ENCODE measurements at places on chromosomes 2 and 18.

DNA sequence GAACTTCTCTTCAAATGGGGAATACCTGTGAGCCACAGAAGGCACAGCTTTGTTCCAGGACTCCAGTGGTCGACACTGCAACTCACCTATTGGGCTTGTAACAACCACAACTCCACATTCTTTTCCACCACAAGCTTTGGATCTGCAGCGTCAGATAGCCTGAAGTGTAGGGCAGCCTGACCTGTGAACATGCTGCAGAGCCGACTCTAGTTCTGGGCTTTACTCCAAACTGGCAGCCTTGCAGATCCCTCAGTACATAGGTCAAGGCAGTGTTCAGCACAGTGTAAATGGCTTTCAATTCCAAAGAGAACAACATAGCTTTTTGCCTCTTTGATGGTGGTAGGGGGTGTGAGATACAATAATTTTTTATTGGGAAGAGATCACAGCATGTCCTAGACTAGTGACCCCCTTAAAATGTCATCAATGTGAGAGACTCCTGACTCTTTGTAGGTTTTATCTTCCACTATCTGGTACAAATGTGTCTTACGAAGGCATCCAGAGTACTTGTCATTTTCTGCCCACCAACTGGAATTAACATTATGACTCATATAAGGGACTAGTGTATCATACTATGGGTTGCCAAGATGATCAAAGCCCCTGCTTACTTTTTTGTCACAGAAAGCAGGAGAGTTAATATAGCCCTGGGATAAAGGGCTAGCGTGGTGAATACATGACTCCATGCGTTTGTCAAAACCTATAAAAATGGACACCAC lies 149.8 kb downstream of the COPS8 start:
- peak; percentile 72 for DNase-seq

DNA sequence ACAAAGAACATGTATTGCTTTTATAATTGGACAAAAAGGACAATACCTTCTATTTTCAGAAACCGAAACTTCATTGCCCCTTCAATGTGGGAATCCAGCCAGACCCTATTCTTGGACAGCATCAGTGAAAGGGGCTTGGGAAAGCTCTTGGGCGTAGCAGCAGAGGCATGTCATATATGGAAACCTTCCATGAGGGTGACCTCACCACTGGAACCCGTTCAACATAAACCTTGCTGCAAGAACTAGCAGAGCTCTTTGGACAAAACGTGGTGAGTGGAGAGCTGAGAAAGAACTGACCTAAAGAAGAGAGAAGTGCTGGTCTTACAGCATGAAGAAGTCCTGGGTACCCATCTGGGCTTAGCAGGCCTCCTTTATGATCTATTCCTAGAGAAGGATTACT lies 22.7 kb upstream of the ACTG2 start:
- peak; percentile 53 for DNase-seq

- DNase-seq = no peak
These were observed 131.1 kb downstream of the FAM161A start for GRCh38 chr2:61722800-61723199.

- DNase-seq = no peak
These were observed 62.5 kb downstream of the SERTAD2 start for GRCh38 chr2:64591188-64591587.

DNA sequence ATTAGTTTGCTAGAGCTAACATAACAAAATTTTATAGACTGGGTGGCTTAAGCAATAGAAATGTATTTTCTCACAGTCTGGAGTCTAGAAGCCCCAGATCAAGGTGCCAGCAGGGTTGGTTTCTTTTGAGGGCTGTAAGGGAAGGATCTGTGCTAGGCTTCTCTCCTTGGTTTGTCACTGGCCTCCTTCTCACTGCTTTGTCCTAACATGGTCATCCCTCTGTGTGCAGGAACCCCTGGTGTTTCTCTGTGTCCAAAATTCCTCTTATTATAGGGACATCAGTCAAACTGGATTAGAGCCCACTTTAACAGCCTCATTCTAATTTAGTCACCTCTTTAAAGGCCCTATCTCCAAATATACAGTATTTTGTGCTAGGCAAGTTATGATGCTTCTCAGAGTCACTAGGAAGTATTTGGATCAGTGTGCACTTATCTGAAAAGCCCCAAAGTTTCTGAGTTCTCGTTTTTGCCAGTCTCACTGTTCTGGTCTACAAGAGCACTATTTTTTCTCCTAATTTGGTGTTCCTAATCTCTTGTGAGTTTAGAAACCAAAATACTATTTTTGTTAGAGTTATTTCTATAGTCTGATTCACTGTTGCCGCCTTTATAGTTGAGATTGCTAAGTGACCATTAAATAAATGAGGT lies 29.0 kb downstream of the ZC3H6 start:
- no peak for DNase-seq

GRCh38 chr18:13530879-13531387 lies 195.4 kb downstream of the FAM210A start:
- peak; percentile 11 for DNase-seq

DNA sequence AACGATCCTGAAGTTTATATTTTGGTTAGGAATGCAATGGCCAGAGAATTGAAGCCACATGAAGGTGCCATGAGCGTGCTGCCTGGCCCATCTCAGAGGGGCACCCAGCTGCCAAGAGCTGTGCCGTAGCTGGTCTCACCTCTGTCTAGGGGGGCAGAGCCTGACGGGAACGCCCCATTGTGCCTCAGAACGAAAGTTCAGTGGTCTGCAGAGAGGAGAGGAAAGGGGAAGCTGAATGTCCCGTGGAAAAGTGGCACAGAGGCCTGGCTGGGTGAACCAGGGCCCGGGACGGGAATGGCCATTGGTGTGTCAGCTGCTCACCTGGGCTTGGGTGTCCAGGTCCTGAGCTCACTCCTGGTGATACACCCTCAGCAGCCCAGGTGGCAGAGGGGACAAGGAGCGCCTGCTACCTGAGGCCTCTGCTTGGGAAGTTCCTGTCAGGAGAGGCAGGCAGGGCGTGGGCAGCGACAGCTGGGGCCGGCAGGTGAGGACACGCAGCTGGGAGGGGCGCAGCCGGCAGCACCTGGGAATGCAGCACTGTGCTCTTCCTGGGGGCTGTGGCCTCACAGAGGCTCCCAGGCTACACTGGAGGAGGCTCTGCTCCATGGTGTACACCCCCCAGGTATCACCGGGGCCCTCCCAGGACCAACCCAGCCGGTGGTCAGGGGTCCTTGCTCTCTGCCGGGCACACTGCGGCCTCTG lies 67.3 kb downstream of the PARD6G start:
- DNase-seq = no peak

DNA sequence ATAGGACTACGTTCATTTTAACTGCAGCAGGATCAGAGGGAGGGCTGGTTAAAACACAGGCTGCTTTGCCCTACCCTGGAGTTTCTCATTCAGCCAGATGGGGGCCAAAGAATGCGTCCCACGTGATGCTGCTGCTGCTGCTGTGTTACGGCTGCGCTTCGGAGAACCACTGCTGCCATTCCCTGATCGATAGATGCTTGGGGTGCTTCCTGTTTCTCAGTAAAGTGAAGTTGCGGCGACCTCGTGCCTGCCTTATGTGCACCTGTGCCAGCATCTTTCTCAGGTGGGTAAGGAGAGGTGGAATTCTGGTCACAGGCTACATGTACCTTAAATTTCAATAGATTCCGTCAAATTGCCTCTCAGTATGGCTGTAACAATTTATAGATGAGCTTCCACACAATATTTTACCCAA lies 24.7 kb upstream of the TOGARAM2 start:
- no peak for DNase-seq

DNA sequence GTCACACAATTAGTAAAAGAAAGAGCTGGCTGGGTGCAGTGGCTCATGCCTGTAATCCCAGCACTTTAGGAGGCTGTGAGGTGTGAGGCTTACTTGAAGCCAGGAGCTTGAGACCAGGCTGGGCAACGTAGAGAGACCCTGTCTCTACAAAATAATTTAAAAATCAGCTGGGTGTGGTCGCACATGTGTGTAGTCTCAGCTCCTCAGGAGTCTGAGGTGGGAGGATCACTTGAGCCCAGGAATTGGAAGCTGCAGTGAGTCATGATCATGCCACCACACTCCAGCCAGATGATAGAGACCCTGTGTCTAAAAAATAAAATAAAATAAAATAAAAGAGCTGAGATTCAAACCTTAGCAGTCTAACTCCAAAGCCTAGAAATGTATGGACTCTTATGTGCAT lies 39.0 kb upstream of the NEDD4L start:
- DNase-seq = peak; percentile 22

DNA sequence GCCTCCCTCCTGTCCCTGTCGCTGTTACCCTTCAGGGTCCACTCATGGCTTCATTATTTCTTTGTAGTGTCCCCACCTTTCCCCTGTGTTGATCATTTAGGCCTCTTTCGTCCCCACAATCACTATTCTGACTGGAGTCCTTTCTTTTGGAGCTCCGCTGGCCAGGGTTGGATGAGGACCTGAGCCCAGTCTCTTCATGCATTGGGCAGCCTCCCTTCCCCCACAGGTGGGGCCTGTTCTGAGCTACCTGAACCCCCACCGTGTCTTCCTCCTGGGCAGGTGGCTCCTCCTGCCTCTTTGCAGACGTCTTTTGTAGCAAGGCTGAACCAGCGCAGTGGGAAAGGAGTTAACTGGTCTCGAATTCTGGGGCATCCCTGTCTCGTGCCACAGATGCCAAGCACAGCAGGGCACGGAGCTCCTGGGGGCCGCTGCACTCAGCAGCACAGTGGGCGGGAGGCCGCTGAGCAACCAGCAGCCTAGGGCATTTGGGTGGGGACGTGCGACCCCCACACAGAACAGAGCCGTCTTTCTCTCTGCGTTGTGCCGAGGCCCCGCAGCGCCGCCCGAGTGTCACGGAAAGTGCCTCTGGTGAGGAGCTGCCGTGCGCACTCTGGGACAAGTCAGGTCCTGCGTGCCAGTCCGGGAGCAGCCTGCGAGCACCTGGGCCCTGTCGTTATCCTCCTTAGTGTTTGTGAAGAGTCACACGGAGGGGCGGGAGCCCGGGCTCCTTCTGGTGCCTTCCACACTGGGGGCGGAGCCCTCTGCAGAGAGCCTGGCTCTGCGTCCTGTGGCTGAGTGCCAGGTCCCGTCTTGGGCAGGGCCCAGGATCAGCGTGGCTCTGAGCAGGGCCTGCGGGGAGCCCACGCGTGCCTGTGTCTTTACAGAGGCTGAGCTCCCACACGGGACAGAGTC lies 130.1 kb downstream of the NFATC1 start:
- DNase-seq = no peak

- no peak for DNase-seq
These were observed 179.5 kb upstream of the PARD3B start for GRCh38 chr2:204365811-204366210.

DNA sequence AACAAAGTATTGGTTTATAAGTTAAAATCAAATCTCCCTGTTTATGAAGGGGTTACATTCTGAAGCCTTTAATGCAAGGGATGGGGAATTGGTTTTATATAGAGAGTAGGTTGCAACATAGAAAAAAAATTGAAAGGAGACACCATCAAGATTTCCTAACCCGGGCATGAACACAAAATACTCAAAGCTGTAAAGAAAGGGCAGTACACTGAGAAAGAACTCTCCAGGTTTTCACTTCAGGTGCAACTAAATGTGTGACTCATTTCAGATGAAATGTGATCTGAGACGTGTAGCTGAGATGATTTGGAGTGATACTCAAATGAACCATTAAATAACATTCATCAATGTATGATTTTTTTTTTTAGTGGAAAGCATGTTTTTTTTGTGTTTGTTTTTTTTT lies 43.6 kb downstream of the SANBR start:
- no peak for DNase-seq
